Activated naive CD4-positive, alpha-beta T cell treated with anti-CD3 and anti-CD28 coated beads, Interleukin-2, amount 10 ng/mL, durations not matched to agents 7 days and 5 days (primary cell): ENCODE measurements at places on chromosomes 2 and 18.

DNA sequence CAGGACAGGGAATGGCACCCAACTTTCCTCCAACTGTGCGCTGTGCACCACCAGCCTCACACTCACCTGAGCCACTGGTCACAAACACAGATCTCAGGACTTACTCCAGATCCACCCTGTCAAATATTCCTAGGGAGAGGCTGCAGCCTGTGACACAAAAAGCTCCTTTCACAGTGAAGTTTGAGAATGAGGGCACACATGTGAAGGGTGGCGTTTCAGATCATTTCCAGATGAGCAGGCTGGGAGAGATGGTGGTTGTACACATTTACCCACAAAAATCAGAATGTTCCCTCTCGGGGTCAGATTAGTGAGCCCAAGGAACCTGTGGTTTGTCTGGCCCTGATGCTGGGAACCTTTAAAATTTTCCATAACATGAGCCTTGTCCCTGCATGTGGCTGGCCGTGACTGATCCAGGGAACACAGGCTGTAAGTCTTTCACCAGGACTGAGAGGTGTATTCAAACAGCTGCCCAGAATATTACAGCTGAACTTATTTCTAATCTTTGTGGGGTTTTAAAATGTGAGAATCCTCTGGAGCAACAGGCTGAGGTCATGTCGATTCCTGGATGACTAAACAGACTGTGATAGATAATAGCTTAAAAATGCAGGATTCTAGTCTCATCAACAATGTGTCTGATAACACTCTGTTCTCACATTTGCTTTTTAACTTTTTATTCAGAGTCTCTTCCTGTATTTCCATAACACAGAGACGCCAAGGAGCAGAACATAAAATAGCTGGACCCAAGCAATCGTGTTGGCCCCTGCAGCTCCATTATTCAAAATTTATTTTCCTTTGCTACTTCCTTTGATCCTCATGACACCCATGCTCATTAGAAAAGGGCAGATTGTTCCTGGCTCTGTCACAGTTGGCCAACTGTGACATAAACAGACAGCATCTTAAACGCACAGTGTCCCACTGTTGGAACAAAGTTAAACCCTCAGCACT lies 35.5 kb downstream of the IL1R2 start:
- DNase-seq: no peak

DNA sequence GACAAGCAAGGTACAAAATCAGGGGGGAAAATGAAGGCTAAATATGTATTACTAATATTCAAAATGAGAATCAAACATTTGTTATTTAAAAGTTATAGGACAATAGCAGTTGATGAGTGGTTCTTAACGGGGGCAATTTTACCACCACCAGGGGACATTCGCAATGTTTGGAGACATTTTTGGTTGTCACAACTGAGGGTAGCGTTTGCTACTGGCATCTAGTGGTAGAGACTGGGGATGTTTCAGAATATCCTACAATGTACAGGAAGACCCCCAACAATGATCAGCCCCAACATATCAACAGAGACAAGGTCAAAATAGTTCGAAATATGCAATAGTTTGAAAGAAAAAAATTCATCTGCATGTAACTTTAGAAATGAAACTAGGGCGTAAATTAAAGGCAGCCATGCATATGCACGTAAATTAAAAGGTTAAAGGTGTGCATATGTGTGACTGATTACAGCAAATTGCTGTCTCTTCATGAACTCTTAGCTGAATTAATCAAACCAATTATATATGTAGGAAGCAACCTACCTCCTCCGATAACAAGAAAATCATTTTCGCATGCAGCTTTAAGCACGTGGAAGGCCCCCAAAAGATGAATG lies 61.2 kb upstream of the CUL3 start:
- DNase-seq: peak; percentile 33

- DNase-seq: no peak
Observed at GRCh38 chr2:240953426-240954410, 44.7 kb upstream of the SNED1 start.

DNA sequence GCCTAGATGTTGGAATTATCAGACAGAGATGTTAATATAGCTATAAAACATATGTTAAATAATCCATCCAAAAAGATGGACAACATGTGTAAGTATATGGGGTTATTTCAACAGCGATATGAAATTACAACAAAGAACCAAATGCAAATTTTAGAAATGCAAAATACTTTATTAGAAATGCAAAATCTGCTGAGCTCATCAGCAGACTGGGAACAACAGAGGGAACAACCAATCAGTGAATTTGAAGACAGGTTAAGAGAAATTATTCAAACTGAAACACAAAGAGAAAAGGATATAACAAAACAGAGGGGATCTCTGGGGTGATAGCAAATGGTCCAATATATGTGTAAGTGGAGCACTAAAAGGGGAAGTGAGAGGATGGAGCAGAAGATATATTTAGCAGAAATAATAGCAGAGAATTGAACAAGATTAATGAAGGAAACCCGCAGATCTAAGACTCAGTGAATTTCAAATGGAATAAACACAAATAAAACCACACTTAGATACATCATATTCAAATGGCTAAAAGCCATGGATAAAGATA lies 13.5 kb upstream of the HS6ST1 start:
- DNase-seq: no peak

DNA sequence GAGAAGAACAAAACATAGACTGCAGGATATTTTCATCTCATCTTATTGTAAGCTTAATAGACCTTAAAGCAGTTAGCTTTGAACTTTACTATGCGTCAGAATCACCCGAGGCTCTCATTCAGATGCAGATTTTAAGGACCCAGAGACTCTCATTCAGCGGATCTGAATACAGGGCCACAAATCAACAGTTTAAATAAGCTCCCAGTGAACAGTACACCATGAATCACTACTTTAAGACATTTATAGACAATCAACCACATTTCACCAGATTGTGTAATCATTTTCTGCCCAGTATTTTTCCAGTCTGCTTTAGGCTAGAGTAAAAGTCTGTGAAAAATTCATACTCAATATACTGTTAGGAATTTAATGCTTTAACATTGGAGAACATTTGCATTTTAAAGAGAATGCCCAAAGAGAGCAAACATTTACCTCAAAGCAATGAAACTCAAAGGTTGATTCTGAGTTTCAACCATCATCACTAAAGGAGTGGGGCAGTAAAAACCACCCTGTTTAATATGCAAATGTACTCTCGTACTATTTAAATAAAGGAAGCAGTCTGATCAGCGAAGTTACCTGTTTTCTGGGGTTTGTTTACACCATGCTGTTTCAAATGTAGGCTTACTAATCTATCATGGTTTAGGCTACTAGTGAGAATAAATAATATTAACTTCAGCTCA lies 11.0 kb upstream of the ALPK2 start:
- no peak for DNase-seq

- no peak for DNase-seq
Observed at GRCh38 chr2:98701230-98701629, 29.7 kb downstream of the MGAT4A start.

GRCh38 chr2:227301523-227301922 lies 23.5 kb upstream of the MFF start:
- DNase-seq: no peak

GRCh38 chr2:231246171-231246842 lies 47.9 kb downstream of the ARMC9 start:
- no peak for DNase-seq

DNA sequence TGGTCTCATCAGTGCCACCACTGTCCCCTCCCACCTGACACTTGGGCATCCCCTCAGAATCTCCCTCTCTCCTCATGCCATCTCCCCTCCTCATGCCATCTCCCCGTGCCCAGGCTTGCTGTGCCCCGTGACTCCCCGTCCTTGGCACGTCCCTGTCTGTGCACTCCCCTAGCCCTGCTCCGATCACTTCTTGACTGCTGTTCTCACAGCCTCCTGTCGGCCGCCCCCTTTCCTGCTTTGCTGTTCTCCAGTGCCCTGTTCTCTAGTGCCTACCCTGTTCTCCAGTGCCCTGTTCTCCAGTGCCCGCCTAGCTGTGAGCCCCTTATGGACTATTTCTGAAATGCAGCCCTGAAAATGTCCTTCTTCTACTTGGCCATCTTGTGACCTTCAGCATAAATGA lies 253.8 kb downstream of the ALPK2 start:
- no peak for DNase-seq

DNA sequence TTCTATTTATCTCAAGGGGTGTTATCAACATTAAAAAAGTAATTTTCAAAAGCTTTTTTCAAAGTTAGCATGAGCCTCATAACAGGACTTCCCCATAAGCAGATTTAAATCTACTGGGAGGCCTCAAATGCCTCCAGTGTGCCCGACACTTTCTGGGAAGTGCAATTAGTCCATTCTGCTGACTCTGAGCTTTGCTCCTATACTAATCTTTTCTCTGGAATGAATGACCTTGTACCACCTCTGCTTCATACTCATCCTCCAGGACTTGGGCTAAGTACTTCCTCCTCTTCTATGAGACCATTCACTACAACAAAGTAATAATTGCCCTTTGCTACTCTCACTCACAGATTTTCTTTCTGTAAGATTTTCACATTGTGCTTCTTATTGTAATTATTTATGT lies 111.1 kb downstream of the RIT2 start:
- no peak for DNase-seq

- DNase-seq: no peak
Observed at GRCh38 chr2:111182121-111182520, 61.4 kb downstream of the BCL2L11 start.

- DNase-seq: no peak
Observed at GRCh38 chr2:231701456-231702373, 6.6 kb upstream of the PTMA start.

DNA sequence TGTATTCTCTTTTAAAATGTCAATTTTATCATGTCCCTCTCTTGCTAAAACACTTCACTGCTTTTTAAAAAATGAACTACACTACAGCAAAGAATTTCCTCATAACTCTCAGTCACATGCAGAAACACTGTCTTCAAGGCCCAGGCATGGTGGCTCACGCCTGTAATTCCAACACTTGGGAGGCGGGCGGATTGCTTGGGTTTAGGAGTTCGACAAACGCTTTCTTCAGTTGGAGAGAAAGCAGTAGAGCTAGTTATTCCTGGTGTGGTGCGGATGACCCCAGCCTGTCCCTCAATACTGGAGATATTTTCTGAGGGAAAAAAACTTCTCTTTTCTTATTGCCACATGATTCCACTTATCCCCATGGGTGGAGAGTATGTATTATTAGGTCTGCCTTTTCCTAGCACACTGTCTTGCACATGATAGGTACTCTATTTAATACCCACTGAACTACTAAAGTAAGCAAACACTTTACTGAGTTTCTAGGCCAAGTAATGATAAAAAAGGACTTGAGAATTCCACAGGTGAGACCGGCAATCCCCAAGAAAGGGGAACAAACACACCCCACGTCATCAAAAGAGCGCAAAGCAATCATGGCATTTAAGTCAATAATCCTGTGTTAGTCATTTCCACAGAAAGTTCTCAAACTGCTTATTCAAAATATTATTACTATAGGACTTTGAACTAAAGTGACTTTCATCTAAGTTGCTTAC lies 77.1 kb downstream of the SPIRE1 start:
- no peak for DNase-seq

GRCh38 chr18:11260961-11261461 lies 111.6 kb upstream of the PIEZO2 start:
- no peak for DNase-seq

- no peak for DNase-seq
Observed at GRCh38 chr18:79603321-79604204, 76.0 kb upstream of the CTDP1 start.

DNA sequence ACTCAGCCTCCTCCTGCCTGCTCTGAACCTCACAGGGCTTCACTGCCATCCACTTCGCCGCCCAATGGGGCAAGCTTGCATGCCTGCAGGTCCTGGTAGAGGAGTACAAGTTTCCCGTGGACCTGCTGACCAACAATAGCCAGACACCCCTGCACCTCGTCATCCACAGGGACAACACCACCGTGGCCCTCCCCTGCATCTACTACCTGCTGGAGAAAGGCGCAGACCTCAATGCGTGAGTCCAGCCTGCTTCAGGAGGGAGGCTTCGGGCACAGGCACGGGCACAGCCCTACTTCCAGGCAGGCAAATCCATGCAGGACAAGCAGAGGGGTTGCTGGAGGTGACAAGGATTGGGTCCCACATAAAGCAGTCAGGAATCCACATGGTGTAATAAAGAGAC lies 1.2 kb downstream of the ANKRD53 start:
- no peak for DNase-seq

- no peak for DNase-seq
Observed at GRCh38 chr2:179435000-179435399, 170.4 kb upstream of the SESTD1 start.

GRCh38 chr2:156379071-156379470 lies 46.5 kb upstream of the NR4A2 start:
- no peak for DNase-seq

GRCh38 chr2:234444893-234445292 lies 52.0 kb downstream of the ARL4C start:
- DNase-seq: peak; percentile 73

DNA sequence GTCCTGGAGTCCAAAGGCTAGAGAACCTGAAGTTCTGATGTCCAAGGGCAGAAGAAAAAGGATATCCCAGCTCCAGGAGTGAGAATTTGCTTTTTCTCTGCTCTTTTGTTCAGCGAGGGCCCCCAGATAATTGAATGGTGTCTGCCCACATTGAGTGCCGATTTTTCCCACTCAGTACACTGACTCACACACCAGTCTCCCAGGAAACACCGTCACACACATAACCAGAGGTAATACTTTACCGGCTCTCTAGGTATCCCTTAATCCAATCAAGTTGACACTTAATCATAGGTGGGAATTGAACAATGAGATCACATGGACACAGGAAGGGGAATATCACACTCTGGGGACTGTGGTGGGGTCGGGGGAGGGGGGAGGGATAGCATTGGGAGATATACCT lies 161.5 kb downstream of the WDR7 start:
- DNase-seq: no peak

DNA sequence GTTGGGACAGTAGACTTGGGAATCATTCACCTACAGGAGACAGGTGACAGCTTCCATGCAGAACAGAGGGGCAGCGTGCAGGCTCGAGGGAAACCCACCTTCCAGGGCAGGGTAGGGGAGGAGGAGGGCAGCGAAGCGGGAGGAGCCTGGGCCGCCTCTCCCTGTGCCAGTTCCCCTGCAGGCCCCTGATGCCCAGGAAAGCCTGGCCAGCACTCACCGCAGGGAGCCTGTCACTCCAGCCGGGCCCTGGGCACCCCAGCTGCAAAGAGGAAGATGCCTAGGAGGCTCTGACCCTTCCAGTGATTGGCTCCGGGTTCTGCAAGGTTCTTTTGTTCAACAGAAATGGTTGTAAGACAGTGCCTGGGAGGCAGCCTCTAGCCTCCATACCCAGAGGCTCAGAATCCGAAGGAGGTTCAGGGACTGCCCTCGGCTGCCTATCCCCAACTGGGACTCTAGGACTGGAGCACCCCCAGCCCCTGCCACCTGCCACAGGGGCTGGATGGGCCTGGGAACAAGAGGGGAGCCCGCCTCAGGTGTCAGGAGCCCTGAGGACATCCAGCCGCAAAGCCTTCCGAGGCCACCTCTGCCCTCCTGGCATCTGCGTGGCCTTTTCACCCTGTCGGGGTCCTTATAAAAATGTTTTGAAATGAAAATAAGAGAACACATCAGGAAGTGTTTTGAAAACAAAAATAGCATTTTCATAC lies 103.2 kb downstream of the PTGR3 start:
- no peak for DNase-seq
